ENCODE measurements at places on chromosomes 16 and 17.

DNA sequence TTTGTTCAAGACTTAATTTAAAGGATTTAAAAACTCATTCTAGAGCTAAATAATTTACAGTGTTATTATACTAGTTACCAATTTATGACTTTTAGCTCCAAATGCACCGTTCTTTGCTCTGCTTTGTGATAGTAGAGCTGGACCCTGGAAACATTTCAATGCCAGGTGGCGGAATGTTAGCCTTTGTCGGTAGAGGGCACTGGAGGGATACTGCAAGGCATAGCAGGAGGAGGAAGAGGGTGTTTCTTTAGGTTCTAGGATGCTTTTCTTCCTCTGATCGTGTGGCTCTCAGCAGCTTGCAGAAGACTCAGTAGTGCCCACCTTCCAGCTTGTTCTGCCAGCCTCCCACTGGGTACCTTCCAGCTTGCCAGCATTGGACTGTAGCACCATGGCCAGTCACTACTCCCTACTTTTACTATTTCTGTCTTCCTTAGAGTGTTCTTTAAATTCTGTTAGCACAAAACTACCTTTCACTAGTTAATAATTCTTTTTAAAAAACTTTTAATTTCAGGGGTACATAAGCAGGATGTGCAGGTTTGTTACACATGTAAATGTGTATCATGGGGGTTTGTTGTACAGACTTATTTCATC lies 325.3 kb downstream of the UTP18 start:
- no peak for DNase-seq

DNA sequence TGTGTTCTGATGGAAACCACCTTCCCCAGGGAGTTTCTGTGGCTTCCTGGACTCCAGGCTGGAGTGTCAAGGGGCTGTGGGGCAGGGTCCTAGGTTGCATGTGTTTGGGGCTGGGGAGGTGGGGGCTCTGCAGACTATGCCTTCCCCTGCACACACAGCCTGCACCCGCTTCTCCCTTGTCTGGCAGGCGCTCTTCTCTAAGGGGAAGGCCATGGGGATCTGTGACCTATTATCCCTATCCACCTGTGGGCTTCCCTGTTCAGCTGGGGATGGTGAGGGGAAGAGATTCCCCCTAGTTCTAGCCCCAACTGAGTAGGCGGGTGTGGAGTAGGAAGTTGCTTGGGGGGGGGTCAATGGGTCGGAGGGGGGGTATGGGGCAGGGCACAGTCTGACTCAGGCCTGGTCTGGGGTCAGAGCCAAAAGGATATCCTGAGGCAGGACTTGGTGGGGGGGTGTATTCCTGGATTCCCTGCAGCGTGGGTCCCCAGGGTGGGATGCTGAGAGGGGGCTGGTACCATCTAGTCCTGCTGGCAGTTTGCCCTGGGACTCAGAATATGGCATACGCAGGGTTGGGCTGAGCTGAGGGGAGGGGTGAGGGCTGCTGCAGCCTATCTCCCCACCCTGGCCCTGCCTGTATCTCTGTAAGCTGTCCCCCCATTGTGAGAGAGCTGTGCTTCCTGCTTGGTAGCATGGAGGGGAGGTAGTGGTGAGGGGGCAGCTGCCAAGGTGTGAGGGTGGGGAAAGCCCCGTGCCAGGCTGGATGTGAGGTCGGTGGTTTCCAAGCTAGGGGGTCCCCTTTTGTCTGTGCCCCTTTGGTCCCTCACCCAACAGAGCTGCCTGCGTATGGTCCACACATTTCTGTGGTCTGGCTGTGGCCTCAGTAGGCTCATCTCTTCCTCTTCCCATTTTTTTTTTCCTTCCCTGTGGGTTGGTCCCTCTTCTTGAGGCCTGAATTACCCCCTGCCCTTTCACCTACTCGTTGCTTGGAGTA lies 14.7 kb downstream of the RARA start:
- DNase-seq: no peak

DNA sequence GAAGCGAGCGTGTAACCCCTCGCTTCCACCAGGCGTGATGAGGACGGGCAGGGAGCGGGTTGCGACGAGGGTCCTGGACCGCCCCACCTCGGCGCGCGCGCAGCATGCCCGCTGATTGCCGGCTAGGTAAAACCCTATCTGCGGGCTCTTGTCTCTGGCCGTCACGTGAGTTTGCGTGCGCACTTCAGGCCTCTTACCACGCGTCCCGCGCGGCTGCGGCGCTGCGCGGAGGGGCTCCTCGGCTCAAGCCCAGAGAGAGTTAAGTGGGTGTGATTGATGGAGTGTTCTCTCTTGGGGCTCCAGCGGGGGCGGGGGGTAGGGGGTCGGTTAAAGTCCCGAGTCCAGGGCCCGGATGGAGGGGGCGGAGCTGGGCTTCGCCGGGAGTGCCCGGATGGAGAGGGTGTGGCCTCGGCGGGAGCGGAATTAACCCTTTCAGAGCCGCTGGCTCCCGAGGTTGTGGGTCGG lies 7.9 kb downstream of the KDM6B start:
- DNase-seq: peak; percentile 88

DNA sequence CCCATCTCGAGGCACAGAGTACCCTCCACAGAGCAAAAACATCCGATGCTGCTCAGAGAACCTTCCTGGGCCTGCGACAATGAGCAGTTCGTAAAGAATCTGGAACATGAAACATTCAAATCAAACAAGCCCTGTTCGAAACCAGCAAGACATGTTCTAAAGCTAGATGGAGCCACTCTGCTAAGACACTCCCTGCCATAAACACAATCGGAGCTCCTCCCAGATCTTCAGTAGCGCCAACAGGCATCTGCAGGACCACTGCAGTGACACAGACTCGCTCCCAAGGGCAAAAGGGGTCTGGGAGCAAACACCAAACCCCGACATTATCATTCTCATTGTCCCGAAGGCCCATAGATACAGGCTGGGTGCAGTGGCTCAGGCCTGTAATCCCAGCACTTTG lies 108.7 kb downstream of the ZFHX3 start:
- DNase-seq: no peak

GRCh38 chr17:40315678-40316570 lies 6.9 kb downstream of the RARA start:
- DNase-seq: no peak

DNA sequence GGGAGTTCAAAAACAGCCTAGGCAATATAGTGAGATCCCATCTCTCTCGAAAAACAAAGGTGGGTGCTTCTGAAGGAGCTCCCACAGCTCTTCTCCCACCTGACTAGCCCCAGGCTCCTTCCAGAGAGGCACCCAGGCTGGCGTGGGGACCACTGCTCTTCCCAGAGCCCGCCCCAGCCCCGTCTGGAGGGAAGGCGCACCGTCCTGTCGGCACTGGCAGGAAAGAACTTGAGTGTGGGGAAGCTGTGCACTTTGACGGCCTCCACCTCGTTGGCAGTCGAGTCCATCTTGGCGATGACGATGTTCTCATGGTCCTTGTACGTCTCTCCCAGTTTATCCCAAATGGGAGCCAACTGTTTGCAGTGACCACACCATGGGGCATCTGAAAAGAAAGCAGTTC lies 10.5 kb upstream of the PPP1R27 start:
- no peak for DNase-seq

DNA sequence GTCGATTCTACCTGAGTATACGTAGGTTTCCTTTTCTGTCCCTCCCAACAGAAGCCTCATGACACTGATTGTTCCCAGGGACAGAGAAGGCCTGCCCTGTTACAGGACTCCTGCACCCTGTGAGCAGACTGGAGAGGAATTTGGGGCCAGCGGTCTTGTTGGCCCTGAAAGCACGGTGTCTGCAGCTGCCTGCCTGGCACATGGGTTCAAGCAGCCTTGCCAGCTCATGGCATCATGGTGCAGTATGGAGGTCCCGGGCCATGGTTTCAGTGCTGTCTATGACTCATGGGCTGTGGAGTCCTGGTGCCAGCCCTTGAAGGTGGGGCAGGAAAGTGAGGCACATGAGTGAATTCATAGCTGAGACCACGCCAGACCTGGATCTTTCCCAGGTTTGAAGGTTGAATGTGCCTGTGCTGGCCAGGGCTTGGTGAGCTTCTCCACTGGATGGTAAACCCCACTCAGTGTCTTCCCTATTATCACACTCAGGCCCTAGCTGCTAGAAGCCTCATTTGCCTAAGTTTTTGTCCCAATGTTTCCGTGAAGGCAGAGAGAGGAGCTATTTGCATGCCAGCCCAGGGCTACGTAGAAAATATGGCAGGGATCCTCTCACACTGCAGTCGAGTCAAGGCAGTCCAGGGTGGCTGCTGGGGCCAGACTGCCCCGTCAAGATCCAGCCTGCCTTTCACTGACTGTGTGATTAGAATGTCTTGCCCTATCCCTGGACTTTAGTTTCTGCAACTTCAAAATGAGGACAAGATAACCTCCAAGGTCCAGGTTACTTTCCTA lies 277.2 kb upstream of the CCL2 start:
- no peak for DNase-seq

GRCh38 chr16:85101956-85102630 lies 10.2 kb downstream of the CIBAR2 start:
- DNase-seq: no peak

GRCh38 chr16:87554754-87555427 lies 47.4 kb upstream of the JPH3 start:
- no peak for DNase-seq

- no peak for DNase-seq
Observed at GRCh38 chr16:16150117-16150877, 73.0 kb downstream of the ABCC6 start.

- DNase-seq: no peak
Observed at GRCh38 chr17:7026471-7027115, 3.7 kb downstream of the BCL6B start.

GRCh38 chr16:81586977-81587625 lies 142.5 kb downstream of the CMIP start:
- no peak for DNase-seq

- no peak for DNase-seq
Observed at GRCh38 chr17:606508-607250, 108.0 kb downstream of the VPS53 start.

DNA sequence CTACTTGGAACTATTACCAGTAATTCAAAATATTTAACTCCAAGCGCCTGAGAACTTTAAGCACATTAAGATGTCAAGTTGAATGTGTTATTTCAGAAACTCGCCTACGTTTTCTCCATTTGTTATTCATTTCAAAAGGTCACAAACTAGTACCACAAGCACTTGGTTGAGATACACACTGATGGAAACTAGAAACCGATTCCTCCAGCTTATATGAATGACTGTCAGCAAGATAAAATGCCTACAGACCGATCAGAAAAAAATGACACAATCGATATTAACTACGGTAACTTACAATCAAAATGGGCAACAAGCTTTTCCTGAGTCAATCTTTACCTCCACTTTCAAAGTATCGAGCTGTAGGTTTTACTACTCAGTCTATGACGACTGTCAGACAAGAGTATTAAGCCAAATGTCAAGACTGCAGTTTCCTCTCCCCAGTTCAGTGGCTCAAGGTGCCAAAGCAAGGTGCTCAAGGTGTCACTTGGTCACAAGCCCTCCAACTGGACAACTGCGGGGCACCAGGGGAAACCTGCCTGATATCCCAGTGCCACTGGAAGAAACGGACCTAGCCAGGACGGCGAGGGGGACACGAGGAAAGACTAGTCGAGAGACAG lies 678 bp downstream of the SRP68 start:
- DNase-seq: peak; percentile 23

DNA sequence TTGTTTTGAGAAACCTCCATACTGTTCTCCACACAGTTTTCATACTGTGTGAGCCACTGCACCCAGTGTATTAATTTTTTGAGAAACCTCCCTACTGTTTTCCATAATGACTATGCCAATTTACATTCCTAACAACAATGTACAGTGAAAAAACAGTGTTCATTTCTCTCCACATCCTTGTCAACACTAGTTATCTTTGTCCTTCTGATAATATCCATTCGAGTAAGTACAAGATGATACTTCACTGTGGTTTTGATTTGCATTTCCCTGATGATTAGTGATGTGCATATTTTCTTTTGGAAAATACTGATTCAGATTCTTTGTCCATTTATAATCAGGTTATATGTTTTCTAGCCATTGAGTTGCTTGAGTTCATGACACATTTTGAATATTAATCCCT lies 462.0 kb downstream of the CDH11 start:
- no peak for DNase-seq

- DNase-seq: no peak
Observed at GRCh38 chr16:49050607-49051006, 231.0 kb downstream of the CBLN1 start.

DNA sequence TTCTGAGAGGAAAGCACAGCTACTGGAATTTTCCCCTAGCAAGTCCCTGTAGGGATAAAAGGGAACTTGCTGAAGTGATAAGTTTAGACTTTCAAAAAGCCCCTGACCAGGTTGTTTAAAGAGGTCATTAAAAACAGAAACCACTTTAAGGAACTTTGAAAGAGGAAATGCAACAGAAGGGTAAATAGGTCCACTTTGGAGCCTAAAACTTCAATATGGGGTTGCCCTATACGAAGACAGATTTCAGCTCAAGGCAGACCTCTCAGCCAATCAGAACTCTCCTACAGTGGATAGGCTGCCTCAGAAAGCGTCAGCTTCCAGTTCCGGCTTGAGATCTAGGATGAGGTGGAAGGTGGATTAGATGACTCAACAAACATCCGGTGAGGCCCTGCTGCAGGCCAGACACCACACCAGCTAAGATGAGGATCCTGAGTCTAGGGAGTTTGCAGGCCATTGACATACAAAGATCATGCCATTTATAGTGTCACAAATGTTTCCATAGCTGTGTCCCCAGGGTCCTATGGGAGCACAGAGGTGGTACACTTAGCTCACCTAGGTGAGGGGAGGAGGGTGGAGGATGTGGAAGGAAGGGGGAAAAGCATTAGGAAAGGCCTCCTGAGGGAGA lies 7.9 kb upstream of the MFSD6L start:
- peak; percentile 72 for DNase-seq

DNA sequence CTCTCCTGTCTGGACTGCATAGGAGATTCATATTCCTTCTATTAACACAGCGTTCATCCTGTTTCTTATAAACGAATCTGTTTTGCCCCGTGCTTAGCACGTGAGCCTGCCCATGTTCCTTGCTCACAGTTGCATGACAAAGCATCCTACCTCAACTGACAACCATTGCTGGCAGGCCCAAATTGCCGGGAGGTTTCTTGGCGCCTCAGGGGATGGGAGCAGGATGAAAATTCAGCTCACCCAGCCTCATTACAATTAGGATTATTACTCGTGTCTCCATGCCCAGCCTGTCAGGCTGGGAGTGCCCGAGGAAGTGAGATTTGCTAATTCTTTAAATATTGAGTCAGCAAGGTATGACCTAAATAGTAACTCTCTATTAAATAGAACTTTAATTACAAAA lies 36.7 kb upstream of the HELZ start:
- DNase-seq: no peak

DNA sequence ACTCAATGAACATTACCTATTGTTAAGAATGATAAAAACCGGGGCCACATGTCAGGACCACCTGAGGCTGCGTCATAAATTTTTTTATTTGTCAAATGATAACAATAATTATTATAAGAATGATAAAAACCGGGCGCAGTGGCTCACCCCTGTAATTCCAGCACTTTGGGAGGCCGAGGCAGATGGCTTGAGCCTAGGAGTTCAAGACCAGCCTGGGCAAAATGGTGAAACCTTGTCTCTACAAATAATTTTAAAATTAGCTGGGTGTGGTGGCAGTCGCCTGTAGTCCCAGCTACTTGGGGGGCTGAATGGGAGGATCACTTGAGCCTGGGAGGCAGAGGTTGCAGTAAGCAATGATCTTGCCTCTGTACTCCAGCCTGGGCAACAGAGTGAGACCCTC lies 816 bp upstream of the SHMT1 start:
- no peak for DNase-seq

GRCh38 chr17:27818401-27819105 lies 18.2 kb upstream of the NOS2 start:
- DNase-seq: no peak

GRCh38 chr16:85614338-85615013 lies 1.4 kb downstream of the GSE1 start:
- DNase-seq: no peak

- DNase-seq: peak; percentile 75
Observed at GRCh38 chr17:76382351-76382802, 2.0 kb upstream of the SPHK1 start.

GRCh38 chr16:82769845-82770244 lies 143.1 kb downstream of the CDH13 start:
- DNase-seq: no peak
